ENCODE measurements at places on chromosomes 2 and 18.

GRCh38 chr2:3396920-3397559 is 17.5 kb downstream of the TRAPPC12 start:
- no peak for DNase-seq

GRCh38 chr2:234257859-234258561 is 207.5 kb downstream of the SPP2 start:
- peak; percentile 91 for DNase-seq

DNA sequence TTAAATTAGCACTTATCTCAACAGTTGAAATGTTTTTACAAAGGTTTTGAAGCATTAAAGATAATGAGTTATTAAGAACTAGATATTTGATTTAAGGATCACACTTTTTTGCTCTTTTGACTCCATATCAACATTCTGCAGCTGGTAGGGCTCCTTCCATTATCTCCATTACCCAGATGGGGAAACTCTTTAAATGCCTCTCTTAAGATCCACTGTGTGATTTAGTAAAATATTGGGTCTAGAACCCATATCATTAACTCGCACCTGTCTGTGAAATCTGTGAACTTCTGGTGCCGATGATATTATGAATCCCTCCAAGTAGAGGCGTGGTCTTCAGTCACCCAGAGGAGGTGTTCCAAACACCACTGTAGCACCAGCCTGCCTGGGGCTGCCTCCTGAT is 466.2 kb downstream of the TSN start:
- DNase-seq = no peak

DNA sequence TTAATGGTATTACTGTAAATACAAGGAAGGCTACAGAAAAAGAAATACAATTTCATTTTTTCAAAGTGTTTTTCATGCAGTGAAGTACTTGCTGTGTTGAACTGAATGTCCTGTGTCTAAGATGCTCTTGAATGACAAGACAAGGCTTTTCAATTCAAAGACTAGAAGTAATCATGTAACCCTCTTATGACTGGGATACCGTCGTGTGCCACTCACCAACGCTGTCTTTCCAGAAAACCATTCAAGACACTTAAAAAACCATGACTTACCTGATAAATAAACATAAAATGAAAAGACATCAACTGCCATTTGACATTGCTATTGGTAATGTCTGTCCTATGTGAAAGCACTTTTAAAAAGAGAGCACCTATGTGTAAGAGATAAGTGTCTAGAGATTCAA is 183.1 kb upstream of the DPP10 start:
- DNase-seq = no peak

- DNase-seq = no peak
These were observed 24.2 kb downstream of the PLCL1 start for GRCh38 chr2:197828464-197829135.

DNA sequence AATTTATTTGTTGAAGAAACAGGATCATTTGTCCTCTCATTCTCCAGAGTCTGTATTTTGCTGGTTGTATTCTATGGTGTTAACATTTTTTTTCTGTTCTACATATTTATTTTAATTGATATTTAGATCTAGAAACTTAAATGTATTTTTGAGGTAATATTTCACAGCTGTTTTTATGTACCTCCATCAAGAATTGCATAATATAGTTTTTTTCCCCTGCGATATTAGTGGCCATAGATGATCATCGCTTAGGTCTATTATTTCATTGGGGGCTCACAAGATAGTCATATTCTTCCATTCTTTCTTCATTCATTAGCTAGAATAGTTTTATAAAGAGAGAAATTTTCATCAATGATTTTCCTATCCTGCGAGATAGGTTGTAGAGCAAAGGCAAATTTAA is 89.3 kb downstream of the PARD3B start:
- DNase-seq = no peak

DNA sequence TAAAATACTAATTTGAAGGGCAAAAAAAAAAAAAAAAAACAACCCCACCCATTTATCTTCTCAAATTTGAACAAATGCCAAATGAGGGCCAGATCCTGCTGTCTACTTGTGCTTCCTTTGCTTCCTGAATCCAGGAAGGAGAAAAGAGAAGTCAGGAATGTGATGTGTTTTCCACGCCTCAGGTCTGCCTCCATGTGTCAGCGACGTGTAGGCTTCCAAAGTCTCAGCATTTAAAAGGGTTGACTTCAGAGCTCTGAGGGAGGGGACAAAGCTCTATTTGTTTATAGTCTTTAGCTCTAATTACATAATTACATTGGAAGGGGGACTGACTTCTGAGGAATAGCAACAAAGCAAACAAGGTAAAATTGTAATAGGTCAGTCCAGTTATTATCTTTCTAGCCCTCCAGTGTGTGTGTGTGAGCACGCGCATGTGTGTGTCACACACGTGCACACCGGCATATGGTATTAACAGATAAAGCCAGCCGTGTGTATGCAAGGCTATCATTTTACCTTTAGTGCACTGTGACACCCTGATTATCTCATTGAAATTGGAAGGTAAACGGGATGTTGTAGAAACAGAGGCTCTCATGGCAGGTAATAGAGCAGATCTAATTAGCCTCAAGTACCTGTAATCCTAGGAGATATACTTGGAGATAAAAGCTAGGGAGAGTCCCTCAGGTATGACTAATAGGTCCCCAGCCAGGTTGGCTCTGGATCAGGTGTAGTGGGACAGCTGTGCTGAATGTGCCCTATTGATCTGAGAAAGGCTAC is 911.4 kb upstream of the ZEB2 start:
- no peak for DNase-seq

- DNase-seq = peak; percentile 43
These were observed 21.2 kb downstream of the GRB14 start for GRCh38 chr2:164599954-164600589.

DNA sequence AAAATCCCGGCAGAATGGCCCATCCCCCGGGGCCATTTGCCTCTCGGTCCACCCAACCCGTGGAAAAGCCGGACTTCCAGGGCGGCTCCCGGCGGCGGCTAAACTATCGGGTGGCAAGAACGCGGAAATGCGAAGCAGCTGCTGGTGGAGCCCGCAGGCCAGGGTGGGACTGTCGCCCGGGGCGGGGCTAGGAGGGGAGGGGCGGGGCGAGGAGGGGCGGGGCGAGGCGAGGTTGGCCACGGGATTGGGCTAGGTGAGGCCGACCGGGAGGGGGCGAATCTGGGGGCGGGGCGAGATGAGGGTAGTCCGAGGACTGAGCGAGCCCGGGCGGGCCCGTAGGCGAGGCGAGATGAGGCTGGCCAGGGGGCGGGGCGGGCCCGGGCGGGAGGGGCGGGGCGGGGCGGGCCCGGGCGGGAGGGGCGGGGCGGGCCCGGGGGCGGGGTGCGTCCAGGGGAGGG is 315 bp upstream of the SLC66A3 start:
- DNase-seq = peak; percentile 99

DNA sequence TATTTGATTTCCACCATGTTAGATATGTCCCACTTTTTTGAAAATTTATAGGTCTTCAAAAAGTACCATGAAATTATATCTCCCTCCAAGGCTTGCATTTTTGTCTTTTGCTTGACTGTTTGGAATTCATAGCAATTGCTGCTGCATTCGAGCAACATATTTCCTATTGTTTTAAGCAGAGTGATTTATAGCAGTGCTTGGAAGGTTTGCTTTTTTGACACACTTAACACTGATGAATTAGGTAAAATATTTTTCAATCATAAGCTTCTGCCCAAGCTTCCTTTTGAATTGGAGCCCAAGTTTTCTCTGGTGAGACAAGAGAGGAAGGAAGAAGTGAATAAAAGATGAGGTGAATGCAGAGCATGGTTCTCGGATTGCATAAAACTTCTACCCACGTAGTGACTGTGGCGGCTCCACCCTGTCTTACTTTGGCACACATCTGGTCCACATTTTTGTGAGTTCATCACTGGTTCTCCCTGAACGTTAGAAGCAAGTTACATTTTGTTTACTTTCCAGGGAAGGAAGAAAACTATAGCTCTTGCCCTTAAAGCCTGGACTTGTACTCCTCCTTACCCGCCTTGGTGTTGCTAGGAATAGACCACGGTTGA is 667.0 kb downstream of the TSN start:
- DNase-seq = no peak

DNA sequence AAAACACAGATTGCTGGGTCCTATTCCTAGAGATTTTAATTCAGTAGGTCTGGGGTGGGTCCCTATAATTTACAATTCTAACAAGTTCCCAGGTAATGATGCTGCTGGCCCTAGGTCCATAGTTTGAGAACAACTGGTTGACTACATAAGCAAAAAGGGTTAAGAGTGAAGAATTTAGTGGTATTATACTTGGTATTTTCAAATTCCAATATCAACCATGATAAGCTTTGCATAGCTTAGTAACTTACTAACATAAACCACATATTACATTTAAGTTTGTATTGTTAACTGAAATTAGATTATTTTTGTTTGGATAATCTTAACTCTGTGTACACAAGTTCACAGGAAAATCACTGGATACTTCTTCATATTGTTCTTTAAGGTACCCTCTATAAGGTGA is 862.9 kb upstream of the ACVR2A start:
- no peak for DNase-seq

GRCh38 chr2:60556175-60556574 is 2.7 kb upstream of the BCL11A start:
- DNase-seq = no peak

DNA sequence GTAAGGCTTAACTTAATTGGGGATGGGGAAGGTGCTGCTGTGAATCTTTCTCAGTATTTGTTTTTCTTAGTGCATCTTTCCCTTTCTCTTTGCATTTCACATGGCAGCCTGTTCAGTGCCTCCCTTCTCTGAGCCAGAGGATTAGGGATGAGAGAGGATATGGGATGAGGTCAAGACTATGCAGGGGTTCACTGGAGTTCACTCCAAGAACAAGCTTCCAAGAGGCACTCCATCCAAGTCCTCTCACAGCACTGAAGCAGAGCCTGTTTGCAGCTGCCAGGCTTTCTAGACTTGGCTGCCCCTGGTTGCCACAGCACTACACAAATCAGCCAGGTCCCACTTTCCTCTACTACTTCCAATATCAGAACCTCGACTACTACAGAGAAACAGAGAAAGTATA is 80.3 kb upstream of the GYPC start:
- DNase-seq = no peak

DNA sequence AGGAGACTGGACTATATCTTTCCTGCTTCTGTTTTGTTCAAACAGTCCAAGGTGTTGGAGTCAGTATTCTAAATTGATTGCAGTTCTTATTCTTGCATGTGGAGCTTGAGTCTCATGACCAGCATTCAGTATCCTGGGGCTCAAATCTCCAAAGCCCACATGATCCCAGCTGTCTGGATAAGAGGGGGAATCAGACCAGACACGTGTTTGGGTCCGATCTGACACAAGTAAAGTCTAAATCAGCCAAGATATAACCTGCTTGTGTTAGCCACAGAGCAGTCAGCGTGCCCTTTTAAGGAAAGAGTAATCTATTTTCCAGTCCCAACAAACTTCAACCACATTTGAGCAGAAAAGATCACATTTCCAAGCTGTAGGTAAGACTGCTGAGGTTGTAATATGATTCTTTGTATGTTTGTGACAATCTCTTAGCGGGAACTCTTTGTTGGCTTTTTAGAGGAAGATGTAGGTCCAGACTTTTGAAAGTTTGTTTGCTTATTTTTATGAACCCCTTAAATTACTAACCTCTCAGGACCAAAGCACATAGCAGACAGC is 334.6 kb downstream of the SLC4A3 start:
- DNase-seq = no peak

DNA sequence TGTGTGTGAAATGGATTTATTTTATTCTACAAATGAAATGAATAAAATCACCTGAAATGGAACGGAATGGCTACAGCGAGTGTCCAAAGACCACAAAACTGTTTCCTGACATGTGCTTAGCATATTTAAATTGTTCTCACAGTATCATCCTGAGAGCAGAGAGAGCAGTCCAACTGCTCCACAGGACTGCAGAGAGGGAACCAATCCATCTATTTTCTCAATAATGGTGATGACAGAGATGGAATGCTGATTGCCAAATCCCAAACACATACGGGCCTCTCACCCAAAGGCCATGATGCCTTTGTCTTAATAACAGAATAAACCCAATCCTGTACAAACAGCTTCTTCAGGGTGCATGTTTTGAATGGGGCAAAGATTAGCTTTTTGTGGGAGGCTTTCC is 41.1 kb downstream of the STAT1 start:
- no peak for DNase-seq

DNA sequence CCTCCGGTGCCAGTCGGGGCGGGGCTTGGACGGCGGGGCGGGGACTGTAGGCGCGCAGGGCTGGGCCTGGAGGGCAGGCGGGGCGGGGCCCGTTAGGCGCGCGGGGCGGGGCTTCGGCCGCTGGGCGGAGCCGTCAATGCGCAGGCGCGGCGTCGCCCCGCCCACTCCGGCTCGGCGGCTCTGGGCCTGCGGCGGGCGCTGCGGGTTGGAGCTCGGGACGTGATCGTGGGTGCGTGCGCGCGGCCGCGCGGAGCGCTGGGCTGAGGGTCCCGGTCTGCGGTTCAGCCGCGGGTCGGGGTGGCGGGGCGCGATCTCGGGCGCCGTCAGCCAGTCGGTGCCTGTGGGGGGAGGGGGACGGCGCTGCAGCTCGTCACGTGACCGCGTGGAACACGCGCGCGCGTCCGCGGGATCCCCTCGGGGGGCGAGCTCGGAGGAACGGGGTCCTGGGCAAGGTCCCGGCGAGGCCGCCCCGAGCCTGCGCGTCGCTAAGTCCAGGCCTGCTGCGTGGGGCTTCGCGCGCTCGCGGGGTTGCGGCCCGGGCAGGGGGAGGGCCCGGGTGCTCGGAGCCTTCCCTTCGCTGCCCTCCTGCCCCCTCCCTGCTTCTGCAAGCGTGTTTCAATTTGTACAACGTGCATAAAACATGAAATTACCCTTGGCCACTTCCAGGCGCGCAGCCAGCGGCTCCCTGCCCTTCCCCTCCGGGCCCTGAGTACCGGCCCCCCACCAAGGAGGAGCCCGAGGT is at the start of gene D2HGDH:
Gene D2HGDH, plus strand, starts transcription at position 164 of the 742 bp plus-strand sequence. CDS start 595 bp downstream, outside the sequence.
- peak; percentile 92 for DNase-seq

- no peak for DNase-seq
These were observed 117.7 kb downstream of the RBMS1 start for GRCh38 chr2:160375802-160376469.

DNA sequence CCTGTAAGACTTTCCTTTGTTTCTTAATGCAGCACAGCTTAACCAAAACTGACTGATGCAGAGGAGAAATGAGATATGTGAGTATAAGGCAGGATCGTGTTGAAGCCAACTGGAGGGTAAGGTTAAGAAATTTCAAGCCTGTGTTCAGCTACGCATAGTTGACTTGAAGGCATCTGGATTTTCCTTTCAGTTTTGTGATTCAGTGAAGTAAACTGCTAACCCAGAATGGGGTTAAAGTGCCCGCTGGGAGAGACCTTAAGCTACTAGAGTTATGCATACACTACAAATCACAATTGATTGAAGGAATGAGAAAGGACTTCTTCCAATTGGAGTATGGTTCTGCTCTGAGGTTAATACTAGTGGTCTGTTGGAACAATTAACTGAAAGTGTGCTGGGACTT is 22.6 kb downstream of the THSD7B start:
- no peak for DNase-seq

- DNase-seq = no peak
These were observed 206.7 kb downstream of the EIPR1 start for GRCh38 chr2:3170792-3171455.
